Left renal cortex interstitium (tissue), 4 donors: ENCODE measurements at places on chromosomes 16 and 17. TPM values are rescaled to one million over a fixed set of nuclear protein-coding genes. Genes with fewer than 3 reads are reported as not detected.

DNA sequence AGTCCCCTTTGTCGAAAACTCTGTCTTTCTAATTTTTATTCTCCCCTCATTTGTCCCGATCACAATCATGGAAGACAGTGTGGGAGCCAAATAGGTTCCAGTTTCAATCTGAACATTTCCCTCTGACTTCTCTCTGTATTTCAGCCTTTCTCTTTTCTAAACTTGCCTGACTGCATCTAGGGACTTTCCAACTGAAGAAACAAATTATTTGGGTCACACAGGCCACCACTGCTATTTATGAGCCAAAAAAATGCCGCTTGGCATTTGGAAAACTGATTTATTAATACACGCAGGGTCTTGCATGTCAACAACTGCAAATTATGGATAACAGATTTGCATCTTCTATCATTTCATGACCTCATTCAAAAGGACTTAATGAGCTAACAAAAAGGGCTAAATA lies 55.2 kb upstream of the ELAC2 start:
- DNase-seq, result no peak

DNA sequence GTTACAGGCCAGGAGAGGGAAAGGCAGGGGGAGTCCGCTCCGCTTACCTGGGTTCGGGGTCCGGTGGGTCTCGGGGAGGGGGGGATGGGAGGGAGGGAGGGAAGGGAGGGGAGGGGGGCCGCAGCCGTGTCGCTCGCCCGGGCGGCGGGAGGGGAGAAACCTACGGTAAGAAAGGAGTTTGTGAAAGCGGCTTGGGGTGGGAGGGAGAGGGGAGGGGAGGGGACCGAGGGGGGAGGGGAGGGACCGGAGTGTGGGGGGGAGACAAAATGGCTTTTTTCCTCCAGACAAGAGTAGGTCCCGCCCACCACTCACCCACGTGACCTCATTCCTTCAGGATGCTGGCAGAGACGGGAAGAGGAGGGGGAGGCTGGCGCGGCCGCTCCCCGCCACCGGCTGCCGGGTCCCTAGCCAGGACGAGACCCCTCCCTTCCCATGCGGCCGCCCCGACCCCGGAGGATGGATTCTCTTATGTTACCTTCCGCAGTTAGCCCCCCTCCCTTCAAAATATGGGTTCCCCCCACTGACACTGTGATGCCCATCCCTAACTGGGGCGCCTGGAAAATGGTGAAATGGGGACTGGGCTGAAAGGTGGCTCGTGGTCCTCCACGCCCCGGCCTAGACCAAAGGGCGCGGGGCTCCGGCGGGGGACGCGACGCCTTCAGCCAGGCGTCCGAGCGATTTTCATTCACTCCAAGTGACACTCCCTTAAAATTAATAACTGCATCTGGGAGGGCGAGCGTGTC lies at the start of gene PCGF2:
Gene PCGF2 (minus strand): TSS at position 188 of the 743 bp plus-strand sequence. CDS start 7,934 bp downstream, outside the sequence.
- no peak for DNase-seq

- DNase-seq, result no peak
These were observed 10.2 kb upstream of the FBF1 start for GRCh38 chr17:75950855-75951554.

GRCh38 chr16:89373355-89374110 lies 116.8 kb downstream of the ANKRD11 start:
- no peak for DNase-seq

- no peak for DNase-seq
These were observed 586 bp downstream of the UBALD2 start for GRCh38 chr17:76265624-76266243.

- DNase-seq, result no peak
These were observed 15.7 kb upstream of the CPPED1 start for GRCh38 chr16:12819126-12820117.

Gene KRT23
- polyA plus RNA-seq, result 0.57 TPM

Gene TGFB1I1
- 36.1 TPM for polyA plus RNA-seq

GRCh38 chr17:36481829-36482228 lies 4.7 kb upstream of the ZNHIT3 start:
- no peak for DNase-seq

Gene TM4SF5
- 2.8 TPM for polyA plus RNA-seq
